ENCODE measurements at places on chromosomes 2 and 18.
A peak's percentile ranks its signal among the peaks of the same experiment; 100 is the strongest.

DNA sequence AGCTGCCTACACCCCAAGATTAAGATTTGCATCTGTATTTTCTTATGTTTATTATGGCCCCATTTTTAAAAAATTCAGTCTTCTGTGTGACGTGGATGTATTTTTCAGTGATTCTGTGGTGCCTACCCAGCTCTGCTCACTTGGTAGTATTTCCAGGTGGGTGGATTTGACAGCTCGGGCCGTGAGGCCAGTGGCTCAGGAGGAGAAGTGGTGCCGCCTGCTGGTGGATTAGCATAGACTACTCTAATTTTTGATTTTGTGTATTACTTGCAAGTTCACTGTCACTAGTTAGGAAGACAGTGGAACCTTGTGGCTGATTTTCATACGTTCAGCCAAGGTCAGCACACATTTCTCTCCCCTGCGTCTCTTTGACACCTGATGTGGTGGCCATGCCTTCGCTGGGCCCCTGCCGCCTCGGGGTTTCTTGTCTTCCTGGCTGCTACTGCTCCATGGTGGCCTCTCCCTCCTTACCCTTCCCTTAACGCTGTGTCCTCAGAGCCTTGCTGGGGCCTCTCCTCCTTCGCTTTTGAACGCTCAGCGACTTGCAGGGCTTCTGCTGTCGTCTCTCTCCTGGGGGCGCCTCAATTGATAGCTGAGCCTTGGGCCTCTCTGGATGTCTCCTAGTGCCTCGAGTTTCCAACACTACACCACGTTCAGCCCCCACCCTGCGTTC lies 89.4 kb downstream of the DGKD start:
- peak; percentile 81 for DNase-seq

- DNase-seq = no peak
Measured at GRCh38 chr2:216991563-216991962, 131.7 kb upstream of the TNP1 start.

DNA sequence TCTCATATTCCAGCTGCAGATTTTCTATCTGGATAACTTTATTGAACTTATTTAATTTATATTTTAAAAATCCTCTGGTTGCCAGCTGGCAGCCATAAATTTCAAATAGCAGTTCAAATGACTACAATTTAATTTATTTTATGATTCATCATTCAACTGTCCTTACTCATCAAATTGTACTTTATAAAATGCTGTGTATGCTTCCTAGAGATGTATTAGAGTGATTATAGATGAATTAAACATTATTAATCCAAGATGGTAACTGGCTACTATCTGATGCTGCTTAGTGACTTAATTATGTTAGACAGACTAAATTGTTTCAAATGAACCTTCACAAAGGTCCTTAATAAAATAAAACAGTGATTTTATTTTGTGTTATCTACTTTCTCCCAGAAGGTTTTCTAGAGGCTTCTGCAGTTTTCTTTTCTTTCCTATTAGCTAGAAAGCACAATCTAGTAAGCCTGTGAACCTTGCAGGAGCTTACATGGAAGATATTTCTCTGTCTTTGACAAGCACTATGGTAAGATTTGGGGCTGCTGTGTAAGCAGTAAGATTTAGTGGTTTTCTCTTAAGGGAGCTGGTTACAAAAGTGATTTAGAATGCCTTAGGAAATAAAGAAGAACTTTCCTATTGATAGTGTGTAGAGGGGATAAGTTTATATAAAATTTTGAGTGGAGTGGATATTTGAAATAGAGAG lies 322.3 kb downstream of the FSIP2 start:
- no peak for DNase-seq

DNA sequence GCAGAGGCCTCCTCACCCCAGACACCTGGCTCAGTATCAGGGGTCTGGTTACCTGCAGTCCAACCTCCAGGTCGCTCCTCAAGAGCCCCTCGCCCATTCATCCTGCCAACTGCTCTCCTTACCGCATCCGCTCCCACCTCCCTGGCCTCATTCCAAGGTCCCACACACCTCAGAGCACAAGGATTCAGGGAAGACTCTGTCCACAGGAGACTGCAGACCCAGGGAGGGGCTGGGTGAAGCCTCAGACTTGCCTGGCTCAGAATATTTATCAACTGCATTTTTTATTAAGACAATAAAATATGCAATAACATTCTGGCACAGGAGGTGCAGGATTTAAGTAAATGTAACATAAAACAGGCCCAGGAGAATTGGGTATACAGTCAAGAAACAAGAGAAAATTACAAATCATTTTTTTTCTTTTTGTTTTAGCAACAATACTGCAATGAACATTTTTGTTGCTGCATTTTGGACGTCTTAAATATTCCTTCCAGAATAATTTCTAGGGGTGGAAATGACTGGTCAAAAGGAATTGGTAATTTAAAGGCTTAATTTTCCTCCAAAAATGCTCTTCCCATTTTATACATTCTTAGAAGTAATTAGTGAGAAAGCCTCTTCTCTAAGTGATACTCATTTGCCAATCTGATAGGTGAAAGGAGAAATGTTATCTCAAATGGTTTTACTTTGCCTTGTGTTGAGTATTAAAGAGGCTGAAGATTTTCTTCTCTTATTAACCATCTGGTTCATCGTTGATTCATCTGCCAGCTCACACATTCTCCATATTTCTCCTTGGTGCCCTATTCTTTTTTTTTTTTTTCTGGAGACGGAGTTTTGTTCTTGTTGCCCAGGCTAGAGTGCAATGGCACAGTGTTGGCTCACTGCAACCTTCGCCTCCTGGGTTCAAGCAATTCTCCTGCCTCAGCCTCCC lies 42.5 kb downstream of the TEX44 start:
- DNase-seq = no peak

DNA sequence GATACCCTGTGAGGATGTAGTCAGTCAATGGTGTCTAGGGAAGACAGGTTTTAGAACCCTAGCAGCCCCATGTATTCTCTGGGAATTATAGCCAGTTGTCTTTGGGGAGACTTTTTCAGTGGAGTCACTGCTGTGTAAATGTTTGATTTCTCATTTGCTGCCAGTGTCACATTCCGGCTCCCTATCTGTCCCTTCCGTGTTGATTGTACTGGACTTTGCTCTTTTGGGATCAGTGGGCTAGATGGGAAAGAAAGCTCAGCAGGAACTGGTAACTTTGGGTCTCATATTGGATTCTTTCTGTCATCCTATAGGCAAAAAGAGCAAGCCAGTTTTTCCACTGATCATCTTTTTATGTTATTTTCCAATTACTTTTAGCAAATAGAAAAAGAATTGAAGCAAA lies 70.1 kb downstream of the GTF3C3 start:
- DNase-seq = no peak

DNA sequence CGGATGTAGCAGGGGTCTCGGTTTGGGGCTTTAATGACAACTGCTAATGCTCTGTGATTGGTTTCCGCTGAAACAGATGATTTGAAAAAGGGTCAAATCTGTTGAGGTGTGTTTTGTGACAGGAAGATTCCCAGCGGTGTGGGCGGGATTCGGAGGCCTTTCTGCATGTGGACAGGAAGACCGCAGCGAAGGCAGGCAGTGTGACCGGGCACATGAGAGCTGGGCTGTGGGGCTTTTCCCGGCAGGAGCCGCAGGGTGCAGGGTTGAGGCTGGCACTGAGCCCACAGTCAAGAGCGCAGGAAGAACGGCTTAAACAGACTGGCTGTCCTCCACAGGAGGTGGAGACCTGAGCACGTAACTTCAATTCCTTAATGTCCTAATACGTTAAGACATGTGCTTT lies 180.0 kb upstream of the TPO start:
- no peak for DNase-seq

DNA sequence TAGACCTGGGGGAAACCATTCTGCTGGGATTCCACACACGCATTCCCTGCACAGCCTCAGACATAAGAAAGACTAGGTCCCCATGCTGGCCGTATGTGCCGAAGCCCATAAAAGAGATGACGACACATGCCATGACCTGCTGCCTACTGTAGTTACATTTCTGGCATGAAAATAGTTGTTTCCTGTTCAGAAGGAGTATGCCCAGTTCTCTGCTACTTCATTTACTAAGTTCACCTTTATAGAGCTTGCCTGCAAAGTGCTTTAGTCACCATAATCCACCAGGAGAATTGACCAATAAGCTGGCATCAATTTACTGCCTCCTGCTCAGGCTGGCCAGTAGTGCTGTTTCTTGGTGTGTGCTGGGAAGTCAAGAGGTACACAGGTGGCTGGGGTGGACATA lies 150.2 kb upstream of the ALPP start:
- no peak for DNase-seq

- no peak for DNase-seq
Measured at GRCh38 chr2:61134141-61134540, 27.8 kb upstream of the C2orf74 start.

GRCh38 chr2:205701509-205701908 lies 19.2 kb downstream of the NRP2 start:
- no peak for DNase-seq

- no peak for DNase-seq
Measured at GRCh38 chr2:45261746-45262145, 252.5 kb upstream of the SIX2 start.

DNA sequence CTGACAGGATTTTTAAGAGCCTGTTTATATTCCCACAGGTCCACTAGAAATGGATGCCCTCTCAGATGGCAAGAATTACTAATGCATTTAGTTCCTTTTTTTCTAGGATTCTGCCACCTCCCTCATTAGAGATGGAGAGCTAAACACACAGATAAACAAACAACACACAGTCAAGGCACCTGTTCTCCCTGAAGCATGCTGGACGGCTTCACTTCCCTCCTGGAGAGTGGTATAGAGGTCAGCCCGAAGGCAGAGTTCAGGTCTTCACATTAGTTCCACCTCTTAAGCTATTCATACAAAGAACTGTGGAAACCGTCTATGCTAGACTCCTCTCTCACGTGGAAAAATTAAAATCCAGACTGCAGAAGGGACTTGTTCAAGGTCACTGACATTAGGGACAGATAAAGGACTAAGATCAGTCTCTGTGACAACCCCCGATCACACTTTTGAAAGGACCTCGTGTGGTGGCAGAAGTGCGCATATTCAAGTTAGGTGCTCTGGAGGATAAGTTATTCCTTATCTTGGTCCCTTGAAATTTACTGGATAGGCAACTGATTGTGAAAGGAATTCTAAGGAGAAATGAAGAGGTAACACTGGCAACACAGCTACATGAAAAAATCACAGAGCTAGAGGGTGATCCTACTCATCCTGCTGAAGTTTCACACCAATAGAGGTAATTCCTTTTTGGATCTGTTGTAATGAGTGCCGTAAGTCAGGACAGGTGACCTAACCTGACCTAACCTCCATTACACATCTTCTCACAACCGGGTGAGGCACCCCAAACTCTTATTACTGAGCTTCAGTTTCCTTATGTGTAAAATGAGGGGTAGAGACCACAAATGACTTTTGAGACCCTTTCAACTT lies 75.1 kb downstream of the SPRED2 start:
- no peak for DNase-seq

DNA sequence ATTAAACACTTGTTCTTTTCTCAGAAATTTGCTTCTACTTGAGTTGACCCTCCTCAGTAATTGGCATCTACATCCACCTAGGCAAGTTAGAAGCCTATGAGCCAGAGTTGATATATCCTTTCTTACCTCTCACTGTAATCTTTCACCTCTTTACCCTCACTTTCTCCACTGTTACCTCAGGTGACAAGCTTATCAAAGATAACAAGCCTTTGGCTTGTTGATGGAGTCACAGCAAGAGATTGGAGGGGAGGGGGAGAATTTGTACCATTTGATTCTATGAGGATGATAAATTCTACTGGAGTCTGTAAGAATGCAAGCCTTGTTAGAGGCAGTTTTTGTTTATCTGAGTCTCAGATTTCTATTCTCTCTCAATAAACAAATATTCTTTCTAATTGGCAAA lies 171.0 kb upstream of the CAVIN2 start:
- DNase-seq = no peak

GRCh38 chr2:27993402-27993787 lies 102.9 kb downstream of the BABAM2 start:
- DNase-seq = no peak

Measured in stimulated activated CD4-positive, alpha-beta T cell treated with anti-CD3 and anti-CD28 coated beads, Interleukin-1b, Interleukin-23, amount 100 ng/mL, for 4 hours (primary cell).